ENCODE measurements at places on chromosomes 5 and 9.
A peak's percentile ranks its signal among the peaks of the same experiment; 100 is the strongest.

DNA sequence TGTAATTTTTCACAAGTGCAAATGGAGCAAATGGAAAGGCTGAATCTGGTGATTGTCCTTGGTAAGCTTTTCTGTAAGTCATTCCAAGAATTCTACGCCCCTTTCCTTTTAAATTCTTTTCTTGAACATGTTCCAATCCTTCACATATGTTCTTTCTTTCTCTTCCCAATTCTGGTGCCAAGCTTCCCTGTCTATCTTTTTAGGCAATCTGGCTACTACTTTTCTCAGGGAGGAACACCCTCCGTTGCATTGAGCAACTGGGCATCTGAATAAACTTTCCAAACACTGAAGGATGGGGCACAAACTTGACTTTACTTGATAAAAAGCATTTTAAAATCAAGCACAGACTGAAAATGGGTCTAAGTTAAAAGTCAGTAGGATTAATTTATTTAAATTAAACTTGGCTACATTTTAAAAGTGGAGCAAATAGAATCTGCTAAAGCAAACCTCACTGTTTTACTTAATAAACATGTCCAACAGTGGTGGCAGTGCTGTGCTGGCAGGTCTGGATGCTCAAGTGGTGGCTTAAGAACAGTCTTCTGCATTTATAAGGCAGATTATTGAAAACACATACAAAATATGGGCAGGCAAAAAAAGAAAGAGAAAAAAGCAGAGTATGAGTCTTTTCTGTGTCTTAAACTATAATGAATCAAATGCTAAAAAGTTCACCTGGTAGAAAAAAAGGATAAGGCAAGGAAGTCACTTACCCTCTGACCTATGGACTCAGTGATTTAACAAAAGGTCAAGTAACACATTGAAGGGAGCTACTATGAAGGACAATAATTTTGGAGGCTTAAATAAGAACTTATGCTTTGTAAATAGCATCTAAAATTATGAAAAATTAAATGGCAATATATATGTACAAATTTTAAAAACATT, 5.4 kb downstream of the ELL2 start:
- no peak for DNase-seq

DNA sequence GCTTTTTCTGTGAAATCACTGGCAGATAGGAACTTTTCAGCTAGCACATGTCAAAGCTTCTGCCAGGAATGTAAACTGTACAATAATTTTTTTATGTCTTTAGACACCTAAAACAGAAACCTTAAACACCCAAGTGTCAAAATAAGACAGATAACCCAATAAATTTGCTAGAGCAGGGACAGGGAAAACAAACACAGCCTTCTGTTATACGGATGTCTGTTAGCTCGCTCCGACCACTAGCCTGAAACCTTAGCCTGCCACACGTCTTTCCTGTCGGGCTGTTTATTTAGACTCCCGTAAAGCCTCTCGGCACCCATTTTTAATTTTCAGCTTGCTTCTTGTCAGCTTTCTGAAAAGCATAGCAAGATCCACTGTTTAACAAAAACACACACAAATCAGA, 355.4 kb upstream of the SLC24A2 start:
- DNase-seq, result no peak

DNA sequence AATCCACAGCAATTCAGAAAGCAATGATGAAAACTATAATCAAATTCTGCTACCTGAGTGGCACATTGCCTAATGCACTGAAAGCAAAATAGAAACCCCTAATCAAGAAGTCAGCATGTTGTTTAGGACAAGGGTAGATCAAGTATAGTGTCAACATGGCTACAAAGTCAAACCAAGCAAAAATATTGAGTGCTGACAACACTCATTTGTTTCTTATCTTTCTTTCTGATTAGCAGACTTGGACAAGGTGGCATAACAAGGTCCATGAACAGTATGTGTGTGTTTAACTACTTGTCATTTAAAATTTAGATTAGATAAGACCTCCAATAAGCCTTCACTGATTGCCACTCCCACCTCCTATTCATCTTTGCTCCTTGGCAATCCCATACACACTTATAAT, 332.4 kb downstream of the KIAA0825 start:
- DNase-seq, result no peak

- DNase-seq, result peak; percentile 55
Measured at GRCh38 chr5:180135128-180135955, 63.8 kb upstream of the RNF130 start.

GRCh38 chr9:85013703-85014102, 344.2 kb downstream of the NTRK2 start:
- no peak for DNase-seq

- no peak for DNase-seq
Measured at GRCh38 chr9:135719472-135719871, 17.5 kb downstream of the KCNT1 start.

- DNase-seq, result peak; percentile 60
Measured at GRCh38 chr9:84697509-84698114, 28.1 kb downstream of the NTRK2 start.

DNA sequence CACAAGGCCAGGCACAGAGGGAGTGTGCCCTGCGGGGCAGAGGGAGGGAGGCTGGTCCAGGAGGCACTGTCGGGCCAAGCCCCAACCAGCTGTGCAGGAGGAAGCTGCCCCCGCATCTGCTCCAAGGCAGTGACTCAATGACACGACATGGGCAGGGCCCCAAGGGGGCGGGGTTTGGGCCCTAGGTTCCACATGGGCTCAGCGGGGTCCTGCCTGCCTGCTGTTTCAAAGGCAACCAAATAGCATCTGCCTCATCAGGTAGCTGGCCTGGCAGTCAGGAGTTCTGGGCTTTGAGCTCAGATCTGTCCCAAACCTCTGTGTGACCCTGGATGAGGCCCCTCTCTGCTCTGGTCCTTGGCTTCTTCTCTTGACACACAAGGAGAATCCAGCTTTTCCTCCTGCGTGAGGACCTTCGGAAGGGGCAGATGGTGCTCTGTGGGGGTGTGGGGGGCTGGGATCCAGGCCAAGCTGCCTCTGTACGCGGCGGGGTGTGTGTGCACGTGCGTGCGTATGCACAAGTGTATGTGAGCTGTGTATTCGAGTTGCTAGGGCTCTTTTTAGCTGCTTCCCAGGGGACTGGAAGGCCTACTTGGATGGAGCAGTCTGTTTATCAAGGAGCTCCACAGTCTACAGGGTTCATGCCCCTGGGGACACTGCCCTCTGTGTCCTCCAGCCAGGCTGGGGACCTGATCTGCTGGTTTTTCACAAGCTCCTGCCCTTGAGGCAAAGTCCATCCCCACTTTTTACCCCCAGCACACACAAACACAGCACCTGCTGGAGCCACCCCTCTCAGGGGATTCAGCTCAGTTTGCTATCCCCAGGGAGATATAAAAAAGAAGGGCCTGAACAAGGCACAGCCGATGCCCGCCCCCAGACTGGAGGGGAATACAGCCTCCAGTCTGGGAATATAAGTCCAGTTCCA, 138.9 kb downstream of the RGS3 start:
- DNase-seq, result no peak

GRCh38 chr9:88258024-88258423, 119.7 kb upstream of the SPATA31C2 start:
- no peak for DNase-seq

DNA sequence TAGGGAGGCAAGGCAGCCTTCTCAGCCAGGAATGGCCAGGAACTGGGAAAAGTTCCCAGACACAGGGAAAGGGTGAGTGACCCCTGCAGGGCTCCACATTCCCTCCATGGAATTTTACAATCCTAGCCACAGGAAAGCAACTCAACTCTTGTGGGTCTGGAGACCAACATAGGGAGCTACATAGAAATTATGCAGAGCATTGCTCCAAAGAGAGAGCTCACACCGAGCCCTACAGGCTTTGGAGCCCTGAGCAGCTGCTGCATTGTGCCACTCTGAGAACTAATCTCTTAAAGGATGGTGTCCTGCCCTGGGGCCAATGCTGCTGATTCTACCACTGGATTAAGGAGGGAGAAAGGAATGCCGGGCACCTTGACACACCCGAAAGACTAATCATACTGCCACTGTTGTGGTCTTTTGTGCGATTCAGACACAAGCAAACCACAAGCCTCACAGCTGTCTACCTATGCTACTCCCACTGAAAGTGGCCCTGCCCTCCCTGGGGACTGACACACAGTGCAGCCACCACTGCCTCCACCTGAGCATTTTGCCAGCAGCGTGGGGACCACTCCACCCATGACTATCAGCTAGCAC, 1089.8 kb upstream of the NUDT12 start:
- no peak for DNase-seq

DNA sequence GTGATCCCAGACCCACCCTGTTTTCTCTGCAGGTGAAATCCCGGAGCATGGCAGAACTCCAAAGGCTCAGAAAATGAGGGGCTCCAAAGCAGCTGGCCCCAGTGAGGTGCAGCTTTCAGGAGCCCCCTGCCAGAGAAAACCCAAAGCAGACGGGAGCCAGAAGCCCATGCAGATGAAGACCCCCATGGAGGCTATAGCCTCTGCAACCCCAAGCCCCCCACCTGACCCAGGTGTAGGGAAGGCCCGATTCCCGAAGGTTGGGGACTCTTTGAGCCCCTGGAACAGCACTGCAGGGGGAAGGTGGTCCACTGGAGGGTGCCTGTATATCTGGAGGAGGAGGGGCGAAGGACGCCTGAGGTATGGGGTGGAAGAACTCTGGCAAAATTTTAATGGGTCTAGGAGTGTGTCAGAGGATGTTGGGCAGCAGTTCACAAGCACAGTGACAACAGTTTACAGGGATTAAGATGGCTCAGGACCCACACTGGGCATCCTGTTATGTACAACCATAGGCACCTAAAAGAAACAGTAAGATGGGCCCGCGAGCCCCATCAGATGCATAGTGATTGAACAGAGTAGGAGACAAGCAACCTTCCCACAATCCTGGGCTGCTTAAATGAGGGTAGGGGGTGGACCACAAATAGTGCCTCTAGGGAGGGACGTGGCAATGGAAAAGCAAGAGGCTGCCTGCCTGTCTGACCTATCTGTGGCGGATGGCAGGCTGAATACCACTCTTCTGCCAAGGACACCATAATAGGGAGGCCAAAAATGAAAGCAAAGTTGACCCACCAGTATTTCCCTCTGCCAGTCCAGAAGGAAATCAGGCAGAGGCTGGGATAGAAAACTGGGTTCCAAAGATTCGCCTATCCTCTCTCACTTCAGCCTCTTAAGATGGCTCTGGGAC, 16.4 kb upstream of the ANXA6 start:
- DNase-seq, result no peak

GRCh38 chr9:104743376-104743985, 4.0 kb upstream of the NIPSNAP3A start:
- DNase-seq, result no peak

DNA sequence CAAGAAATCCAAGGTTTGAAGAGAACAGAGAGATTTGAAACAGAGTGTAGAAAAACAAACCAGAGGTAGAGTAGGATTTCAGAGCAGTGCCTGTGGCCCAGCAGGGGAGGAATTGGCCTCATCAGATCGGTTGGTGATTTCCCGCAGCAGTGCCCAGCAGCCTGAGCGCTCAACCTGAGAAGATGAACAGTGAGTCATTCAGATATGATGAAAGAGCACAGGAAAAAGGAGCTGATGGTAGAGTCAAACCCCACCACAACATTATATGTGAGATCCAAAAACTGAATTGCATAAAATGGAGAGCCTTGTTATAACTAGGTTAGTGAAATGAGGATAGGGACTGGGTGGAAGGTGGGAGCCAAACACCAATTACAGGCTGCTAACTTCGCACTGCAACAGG, 248.9 kb downstream of the PIK3R1 start:
- no peak for DNase-seq

Data from dorsolateral prefrontal cortex (tissue), 122 donors.